ENCODE measurements at places on chromosomes 13 and 19. TPM values are rescaled to one million over a fixed set of nuclear protein-coding genes. Genes with fewer than 3 reads are reported as not detected.

The RXFP2 gene
- not detected for total RNA-seq

The THSD1 gene
- total RNA-seq = 10.0 TPM

The KLC3 gene
- 1.1 TPM for total RNA-seq

GRCh38 chr13:112182251-112182650 lies 115.3 kb downstream of the SOX1 start:
- no peaks in the 10 kb centered on the region for H3K36me3 ChIP-seq
- H3K27me3 ChIP-seq = peaks cover 3% of the 10 kb centered on the region
- DNase-seq = no peak
- no peak overlapping the region for H3K4me3 ChIP-seq
- H3K4me1 ChIP-seq = peaks cover 23% of the 10 kb centered on the region

GRCh38 chr13:36418022-36418805 lies 14.1 kb upstream of the CCNA1 start:
- H3K27me3 ChIP-seq = no peaks in the 10 kb centered on the region
- no peak for DNase-seq
- H3K36me3 ChIP-seq = no peaks in the 10 kb centered on the region
- H3K4me3 ChIP-seq = no peak overlapping the region
- H3K27ac ChIP-seq = no peak overlapping the region
- H3K4me1 ChIP-seq = peaks cover 4% of the 10 kb centered on the region

- peaks cover 39% of the 10 kb centered on the region for H3K36me3 ChIP-seq
- H3K4me1 ChIP-seq = peaks cover 57% of the 10 kb centered on the region
- DNase-seq = peak; percentile 54
- H3K27ac ChIP-seq = peak overlapping the region; percentile 84
Measured at GRCh38 chr19:51690454-51691073, 2.6 kb upstream of the SPACA6 start.

DNA sequence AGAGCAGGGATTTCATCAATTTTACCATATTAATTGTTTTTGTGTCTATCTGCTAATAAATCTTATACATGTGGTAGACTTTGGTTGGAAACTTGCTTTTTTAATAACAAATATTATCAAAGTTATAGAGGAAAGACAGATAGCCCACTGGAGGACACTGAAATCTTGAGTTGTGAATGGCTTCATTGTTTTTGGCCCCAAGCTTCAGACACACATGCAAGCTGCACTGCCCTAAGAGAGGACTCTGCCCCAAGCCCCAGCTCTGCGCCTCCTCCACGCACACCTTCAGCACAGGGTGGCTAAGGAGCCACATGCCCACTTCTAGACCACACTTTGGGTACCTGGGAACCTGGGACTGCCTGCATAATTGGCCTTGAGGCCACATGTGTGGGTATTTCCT lies 35.2 kb downstream of the RCBTB2 start:
- H3K27me3 ChIP-seq = no peaks in the 10 kb centered on the region
- peaks cover 31% of the 10 kb centered on the region for H3K36me3 ChIP-seq
- peaks cover 11% of the 10 kb centered on the region for H3K4me1 ChIP-seq
- H3K4me3 ChIP-seq = no peak overlapping the region
- no peak for DNase-seq

DNA sequence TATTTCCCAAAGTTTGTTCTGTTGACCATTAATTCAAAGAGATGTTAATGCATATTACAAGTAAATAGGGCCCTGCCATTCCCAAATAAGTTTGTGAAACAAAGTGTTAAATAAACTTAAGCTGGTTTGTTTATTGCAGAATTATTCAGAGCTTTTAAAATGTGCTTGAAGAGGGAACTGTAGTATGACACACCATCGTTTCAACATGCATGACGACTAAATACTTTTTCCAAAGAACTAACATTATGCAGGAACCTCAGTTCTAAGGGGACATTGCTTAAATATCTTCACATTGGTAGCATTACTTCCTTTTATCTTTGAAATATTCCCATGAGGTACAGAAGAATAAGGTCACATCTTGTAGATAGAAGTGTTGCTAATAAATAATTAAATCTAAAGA lies 14.6 kb downstream of the LHFPL6 start:
- DNase-seq = no peak
- H3K4me3 ChIP-seq = no peak overlapping the region
- no peaks in the 10 kb centered on the region for H3K4me1 ChIP-seq
- H3K27me3 ChIP-seq = no peaks in the 10 kb centered on the region

- no peak for DNase-seq
- H3K4me1 ChIP-seq = no peaks in the 10 kb centered on the region
- H3K4me3 ChIP-seq = no peak overlapping the region
Measured at GRCh38 chr13:98097749-98098148, 45.1 kb upstream of the FARP1 start.

- H3K4me1 ChIP-seq = no peaks in the 10 kb centered on the region
- no peak overlapping the region for H3K27ac ChIP-seq
- no peaks in the 10 kb centered on the region for H3K27me3 ChIP-seq
- no peak overlapping the region for H3K4me3 ChIP-seq
- H3K36me3 ChIP-seq = no peaks in the 10 kb centered on the region
- DNase-seq = no peak
Measured at GRCh38 chr13:34862311-34862710, 79.8 kb upstream of the NBEA start.

Measured in spinal cord (tissue), 10 donors.